ENCODE measurements at places on chromosomes 16 and 17.

- DNase-seq = no peak
These were observed 13.4 kb downstream of the UBALD1 start for GRCh38 chr16:4601036-4601863.

- no peak for DNase-seq
These were observed 353.5 kb downstream of the TOX3 start for GRCh38 chr16:52193441-52193840.

DNA sequence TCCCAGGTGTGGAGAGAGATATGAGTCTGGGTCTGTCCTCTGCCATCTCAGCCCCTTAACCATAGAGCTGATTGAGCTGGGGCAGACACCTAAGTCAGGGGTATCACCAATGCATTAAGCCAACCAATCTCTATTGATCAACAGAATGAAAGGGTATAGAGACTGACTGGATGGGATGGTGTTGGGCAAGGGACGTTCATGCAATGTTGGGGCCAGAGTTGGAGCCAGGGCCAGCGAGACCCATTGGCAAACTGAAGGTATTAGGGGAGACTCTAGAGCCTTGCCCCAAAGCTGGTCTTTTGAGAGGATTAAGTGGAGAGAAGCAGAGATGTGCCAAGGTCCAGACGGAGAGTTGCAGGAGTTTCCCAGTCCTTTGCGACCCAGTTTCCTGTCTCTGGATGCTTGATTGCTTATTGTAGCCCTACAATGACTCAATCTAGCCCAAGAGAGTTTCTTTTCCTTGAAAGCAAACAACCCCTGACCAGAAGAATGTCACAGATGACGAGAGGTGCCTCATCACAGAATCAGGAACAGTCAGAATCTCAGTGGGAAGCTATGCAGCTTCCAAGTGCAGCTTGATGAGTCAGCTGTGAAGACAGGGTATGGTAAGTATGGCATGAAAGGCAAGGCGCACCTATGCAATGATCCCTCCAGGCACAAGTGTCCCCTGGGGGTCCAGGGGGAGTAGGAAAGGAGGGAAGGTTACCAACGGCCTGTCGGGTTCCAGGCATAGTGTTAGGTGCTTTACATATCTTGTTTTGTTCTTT, 137.2 kb downstream of the UTP18 start:
- DNase-seq = no peak

- DNase-seq = no peak
These were observed 4.1 kb downstream of the UBALD2 start for GRCh38 chr17:76268991-76269981.

GRCh38 chr17:6755281-6755680, 565 bp upstream of the XAF1 start:
- no peak for DNase-seq

- DNase-seq = no peak
These were observed 729 bp downstream of the P2RX5 start for GRCh38 chr17:3695129-3695722.

GRCh38 chr16:67490335-67491096, 7.2 kb upstream of the AGRP start:
- no peak for DNase-seq

DNA sequence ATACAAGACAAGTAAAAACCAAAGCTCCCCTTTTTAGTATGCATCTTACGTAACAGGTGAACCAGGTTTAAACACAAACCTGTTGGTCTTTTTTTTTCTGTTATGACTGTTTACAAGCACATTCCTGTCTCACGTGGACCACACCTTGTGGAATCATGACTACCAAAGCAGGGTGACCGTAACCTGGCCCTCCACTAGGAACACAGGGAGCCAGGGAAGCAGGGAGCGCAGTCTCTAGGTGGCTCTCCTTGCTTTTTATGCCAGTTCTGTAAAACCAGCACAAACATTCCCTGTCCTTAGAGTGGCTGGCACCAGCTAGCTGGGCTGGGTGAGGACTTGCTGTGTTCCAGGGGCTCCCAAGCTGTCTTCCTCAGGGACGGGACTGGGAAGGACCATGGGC, 44.1 kb downstream of the DDX19A start:
- no peak for DNase-seq

GRCh38 chr17:45127207-45127547, 5.1 kb downstream of the PLCD3 start:
- DNase-seq = no peak

GRCh38 chr17:82020572-82021106, 2.0 kb downstream of the CENPX start:
- no peak for DNase-seq

DNA sequence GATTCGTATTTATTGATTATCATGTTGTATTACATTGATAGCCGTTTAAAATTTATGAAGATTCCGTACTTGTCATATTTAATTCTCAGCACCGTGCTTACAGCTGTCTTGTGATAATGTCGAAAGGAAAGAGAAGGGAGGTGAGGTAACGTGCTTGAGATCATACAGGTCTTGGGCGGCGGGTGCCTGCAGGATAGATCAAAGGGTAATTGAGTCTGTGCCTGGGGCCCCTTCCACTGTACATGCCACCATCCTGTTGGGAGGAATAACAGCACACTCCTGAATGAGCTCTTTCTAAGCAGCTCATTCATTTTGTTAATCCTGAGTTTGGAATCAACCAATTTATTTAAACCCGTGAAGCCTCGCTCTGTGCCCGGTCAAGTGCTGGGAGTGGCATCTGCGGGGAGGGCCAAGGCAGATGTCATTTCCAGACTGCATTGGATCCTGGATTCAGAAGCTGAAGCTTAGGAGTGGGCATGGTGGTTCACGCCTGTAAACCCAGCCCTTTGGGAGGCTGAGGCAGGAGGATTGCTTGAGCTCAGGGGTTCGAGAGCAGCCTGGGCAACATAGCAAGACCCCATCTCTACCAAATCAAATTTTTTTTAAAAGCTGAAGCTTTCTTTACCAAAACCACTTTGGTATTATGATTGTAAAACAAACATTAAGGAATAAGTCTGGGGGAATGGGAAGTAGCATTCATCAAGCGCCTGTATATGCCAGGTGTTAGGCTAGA, 25.8 kb downstream of the WWOX start:
- DNase-seq = no peak

GRCh38 chr16:85057212-85057889, 29.8 kb downstream of the KIAA0513 start:
- DNase-seq = no peak

DNA sequence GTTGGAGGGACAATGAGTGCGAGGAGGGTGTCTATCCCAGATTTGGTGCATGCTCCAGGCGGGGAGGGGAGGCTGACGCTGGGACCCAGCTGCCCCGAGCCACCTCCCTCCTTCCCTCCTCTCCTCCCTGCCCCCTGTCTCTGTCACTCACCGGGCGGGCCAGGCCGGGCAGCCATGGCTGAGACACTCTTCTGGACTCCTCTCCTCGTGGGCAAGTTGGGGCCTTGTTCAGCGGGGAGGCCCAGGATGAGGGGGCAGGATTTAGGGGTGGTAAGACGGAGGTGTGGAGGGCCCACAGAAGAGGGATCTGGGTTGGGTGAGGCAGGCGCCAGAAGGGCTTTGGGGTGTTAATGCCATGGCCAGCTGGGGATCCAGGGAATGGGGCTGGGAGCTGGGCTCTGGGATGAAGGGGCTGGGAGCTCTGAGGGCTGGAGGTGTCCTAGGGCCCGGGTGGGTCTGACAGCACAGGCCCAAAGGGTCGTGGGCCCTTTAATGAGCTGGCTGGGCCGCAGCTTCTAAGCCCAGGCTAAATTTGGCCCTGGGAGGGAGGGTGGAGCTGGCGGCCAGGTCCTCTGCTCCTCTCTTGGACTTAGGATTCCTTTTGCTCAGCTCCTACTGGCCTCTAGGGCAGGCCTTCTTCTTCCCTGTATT, at the start of gene SGCA:
Gene SGCA (plus strand): TSS at position 139 of the 651 bp plus-strand sequence. CDS start 36 bp downstream, at position 175.
- DNase-seq = no peak

DNA sequence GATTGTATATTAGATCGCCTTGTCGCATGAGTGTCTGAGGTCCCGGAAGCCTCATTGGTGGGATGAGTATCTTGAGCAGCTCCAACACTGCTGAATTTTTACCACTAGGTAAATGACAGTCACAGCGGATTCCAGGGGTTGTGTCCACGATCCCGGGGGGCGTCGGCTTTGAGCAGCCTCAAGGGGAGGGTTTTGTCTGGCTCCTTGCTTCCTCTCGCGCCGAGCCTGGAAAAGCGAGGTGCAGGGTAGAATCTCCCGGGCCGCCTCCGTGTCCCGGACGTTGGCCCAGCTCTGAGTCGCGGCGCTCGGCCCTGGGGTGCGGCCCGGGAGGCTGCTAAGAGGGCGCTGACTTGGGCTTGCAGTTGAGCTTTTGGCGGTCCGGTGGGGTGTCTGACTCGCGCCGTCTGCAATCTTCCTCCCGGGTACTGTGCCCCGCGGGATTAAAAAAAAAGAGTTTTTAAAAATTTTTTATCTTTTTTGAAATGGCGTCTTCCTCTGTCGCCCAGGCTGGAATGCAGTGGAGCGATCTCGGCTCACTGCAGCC, 4.5 kb downstream of the OR1F1 start:
- no peak for DNase-seq

- DNase-seq = no peak
These were observed 16.9 kb downstream of the KNOP1 start for GRCh38 chr16:19701091-19701490.

DNA sequence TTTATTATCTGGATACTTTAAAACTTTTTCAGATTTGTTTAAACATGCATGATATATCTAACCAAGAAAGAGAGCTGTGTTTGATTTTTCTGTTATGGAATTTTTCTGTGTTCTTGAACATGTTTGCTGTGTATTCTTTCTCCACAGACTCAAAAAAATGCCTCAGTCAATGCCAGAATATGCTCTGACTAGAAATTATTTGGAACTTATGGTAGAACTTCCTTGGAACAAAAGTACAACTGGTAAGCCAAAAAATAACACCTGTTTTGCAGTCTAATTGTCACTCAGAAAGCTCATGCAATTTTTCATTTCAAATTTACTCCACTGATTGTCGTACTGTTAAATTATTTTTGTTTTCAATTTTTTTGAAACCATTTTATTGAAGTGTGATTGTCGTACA, 15.3 kb upstream of the ABCC11 start:
- DNase-seq = no peak

DNA sequence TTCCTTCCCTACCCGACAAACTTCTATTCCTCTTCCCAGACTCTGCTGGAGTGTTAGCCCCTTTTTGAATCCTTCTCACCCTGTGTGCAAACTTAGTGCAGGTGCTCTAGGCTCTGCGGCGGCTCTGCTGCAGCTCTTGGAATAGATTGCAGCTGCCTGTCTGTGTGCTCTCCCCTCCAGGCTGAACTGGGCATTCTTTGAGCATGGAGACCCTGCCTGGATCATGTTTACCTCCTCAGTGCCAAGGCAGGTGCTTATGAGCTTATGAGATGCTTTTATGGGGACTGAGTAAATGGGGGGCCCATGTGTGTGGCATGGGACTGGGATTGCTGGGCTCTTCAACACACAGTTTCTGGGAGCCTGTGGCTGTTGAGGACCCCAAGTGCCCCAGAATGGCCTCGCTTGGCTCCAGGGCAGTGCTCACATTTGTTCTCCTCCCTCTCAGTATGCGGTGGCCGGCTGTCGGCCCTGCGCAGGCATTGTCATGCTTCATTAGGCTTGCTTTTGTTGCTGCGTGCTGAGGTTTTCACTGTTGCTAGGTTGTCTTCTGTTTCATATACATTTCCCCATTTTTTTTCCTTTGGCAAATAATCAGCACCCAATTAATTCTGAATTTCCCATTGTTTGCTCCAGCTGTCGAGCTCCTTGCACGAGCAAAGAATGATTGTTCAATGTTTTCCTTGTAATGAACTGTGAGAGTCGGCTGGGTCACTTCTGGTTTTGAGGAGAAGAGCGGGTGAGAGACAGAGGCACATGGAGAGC, 185.5 kb upstream of the NLRP1 start:
- no peak for DNase-seq

GRCh38 chr16:49466881-49467280, 93.3 kb downstream of the C16orf78 start:
- DNase-seq = no peak

DNA sequence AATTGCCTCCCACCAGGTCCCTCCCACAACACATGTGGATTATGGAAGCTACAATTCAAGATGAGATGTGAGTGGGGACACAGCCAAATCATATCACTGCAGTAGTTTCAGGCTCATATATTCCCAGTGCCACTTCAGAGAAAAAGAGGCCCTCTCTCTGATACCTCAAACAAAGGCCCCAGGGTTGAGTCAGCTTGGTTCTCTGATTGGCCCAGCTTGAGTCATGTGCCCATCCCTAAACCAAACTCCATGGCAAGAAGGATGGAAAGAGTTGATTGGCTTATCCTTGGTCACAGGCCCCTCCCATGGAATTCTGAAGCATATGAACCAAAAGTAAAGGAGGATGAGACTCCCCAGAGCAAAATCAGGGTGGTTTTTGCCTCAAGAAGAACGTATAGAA, 75.9 kb upstream of the IRX6 start:
- DNase-seq = no peak

DNA sequence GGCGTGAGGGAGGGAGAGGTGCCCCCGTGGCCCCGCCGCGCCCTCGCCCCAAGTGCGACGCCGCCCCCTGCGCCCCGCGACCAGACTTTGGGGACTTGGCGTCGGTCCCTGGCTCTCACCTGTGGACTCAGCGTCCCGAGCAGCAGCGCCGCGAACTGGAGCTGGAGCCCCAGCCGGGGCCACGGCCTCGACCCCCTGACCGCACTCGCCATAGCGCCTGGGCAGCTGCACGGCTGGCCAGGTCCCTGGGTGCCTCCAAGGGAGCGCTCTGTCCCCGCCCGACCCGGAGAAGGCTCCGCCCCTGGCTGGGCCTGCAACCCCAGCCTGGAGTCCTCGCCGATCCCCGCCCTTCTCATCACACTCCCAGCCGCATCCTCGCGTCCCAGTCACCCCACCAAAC, at the start of gene ERN2:
Gene ERN2 (minus strand): TSS at position 247 of the 400 bp plus-strand sequence. CDS start 35 bp downstream, at position 212.
- DNase-seq = no peak

DNA sequence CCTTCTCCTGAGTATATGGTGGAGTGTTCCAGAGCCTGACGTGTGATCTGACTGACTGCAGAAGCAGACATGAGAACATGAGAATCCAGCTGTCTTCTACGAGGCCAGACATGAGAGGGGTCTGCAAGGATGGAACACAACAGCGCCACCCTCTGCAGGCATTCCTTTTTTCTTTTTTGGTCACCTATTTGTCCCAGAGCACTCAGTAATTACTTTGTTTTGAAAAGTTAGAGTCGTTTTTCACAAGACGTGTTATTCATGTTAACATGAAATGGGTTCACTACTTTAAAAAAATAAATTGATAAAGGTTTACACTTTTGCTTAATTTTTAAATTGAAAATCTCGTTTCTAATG, 43.8 kb upstream of the ATP2A3 start:
- DNase-seq = no peak

- no peak for DNase-seq
These were observed 145.0 kb downstream of the SEC14L1 start for GRCh38 chr17:77285594-77286390.

Measured in activated T-helper 1 cell treated with Interleukin-2 at 50 U/mL for 16 hours (primary cell).